Substantia nigra (tissue), 51 donors: ENCODE measurements at places on chromosomes 6 and 20.

DNA sequence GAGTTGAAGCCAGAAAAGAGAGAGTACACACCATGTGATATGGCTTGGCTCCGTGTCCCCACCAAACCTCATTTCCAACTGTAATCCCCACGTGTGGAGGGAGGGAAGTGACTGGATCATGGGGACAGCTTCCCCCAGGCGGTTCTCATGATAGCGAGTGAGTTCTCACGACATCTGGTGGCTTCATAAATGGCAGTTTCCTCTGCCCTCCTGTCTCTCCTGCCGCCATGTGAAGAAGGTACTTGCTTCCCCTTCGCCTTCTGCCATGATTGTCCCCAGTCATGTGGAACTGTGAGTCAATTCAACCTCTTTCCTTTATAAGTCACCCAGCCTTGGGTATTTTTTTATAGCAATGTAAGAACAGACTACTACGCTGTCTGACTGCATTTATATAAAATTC is 40.3 kb downstream of the TAF4 start:
- DNase-seq, result no peak

DNA sequence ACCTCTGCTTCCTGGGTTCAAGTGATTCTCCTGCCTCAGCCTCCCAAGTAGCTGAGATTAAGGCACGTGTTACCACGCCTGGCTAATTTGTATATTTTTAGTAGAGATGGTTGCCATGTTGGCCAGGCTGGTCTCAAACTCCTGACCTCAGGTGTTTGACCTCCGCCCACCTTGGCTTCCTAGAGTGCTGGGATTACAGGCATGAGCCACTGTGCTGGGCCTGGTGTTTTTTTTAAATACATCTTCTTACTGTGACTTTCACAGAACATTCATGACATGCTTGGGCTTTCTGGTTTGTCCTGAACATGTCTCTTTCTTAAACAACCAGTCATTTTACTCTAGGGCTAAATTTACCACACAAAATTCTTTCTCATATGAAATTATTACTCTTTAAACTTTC is 34.7 kb upstream of the FAM8A1 start:
- DNase-seq, result no peak

DNA sequence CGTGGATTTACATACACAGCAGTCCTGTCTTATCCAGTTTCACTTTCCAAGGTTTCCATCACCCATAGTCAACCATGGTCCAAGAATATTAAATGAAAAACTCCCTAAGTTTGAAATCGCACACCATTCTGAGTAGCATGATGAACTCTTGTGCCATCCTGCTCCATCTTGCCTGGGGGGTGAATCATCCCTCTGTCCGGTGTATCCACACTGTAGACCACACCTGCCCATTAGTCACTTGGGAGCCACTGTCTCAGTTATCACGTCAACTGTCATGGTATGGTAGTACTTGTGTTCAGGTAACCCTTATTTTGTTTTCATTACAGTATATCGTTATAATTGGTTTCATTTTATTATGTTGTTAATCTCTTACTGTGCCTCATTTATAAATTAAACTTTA is 38.5 kb downstream of the PTGIS start:
- DNase-seq, result no peak

DNA sequence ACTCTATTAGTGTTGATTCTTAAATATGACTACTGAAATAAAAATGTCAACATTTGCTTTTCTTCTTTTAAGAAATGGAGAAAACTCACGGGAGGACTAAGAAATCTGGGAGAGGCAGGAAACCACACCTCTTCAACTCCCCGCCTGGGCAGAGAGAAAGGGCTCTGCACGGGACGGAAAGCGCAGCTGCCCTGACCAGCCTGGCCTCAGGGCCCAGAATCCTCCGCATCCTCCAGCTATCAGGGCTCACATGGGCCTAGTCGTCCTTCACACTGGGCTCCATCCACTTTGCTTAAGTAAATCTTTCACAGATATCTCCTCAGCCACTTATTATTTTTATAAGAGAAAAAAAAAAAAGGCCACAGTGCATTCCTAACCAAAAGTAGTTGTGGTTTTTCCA is 215.1 kb downstream of the TBXT start:
- no peak for DNase-seq

GRCh38 chr6:33934731-33935270 is 131.0 kb upstream of the MLN start:
- no peak for DNase-seq

GRCh38 chr6:113104951-113105350 is 752.2 kb upstream of the MARCKS start:
- no peak for DNase-seq

DNA sequence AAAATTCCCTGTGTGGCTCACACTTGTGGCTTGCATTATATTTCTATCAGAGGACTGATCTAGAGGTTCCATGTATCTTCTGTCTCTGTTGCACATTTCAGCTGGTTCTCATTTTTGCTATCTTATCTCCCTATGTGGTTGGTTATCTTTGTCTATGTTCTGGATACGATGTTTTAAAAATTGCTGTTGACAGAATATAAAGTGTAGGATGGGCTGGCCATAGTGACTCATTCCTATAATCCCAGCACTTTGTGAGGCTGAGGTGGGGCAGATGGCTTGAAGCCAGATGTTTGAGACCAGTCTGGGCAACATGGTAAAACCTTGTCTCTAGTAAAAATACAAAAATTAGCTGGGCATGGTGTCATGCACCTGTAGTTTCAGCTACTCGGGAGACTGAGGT is 9.9 kb upstream of the ULBP3 start:
- DNase-seq, result no peak

DNA sequence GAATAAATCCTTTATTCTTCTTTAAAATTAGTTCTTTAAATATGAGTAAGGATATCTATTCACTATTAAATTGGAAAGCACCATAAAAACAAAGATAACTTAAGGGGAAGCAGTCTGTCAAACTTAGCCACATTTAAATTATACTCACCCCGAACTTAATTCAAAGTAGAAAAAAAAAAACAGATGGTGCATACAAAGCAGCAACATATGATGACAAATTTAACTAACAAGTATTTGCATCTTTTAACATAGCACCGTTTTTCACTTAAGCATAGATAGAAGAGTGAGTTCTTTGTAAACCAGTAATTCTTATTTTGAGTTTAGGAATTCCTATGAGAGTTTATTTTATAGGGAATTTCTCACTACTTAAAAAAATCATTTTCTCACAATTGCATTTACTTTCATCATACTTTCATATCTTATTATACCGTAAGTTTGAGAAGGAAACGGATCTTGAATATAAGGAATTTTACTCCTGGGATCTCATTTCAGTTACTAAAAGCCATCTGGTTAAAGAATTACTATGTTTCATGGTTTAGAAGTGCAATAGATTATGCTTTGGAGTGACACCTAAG is 828.2 kb upstream of the MAP3K7 start:
- no peak for DNase-seq

DNA sequence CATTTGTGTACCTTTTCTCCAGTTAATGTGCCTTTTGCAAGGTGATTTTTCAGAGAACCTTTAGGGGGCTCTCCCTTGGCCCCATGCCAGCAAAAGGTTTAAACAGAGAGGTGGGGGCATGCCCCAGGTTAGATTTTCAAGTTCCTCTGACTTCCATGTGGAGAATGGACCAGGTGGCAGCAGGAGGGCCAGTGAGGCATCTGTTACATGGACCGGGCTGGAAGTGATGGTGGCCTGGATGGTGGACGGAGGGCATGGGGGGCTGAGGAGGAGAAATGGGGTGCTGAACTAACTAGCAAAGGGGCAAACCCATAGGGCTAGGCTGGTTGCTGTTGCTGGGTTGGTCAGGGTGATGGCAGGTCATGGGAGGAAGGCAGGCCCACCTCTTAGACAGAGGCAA is 20.7 kb upstream of the BPI start:
- DNase-seq, result no peak

- no peak for DNase-seq
These were observed 22.7 kb upstream of the NUP153 start for GRCh38 chr6:17729223-17730077.

DNA sequence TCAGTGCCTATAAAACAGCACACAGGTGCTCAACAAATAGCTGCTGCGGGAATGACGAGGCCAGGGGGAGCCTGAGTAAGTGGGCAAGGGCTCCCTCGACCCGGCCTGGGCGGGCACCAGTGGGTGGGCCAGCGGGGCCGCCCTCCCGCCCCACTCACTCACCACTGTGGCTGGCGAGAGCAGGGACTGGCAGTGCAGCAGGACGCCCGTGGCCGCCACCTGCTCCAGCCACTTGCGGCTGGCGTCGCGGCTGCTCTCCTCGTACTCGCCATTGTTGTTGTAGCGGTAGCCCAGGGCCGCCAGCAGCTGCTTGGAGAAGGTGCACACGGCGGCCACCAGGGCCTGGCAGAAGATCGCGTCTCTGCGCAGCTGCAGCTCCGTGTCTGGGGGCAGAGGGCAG is 191.5 kb downstream of the PREX1 start:
- DNase-seq, result no peak

- DNase-seq, result no peak
These were observed 2.6 kb downstream of the B4GALT5 start for GRCh38 chr20:49710971-49711666.

GRCh38 chr6:48834706-48835105 is 628.3 kb downstream of the MMUT start:
- DNase-seq, result no peak

DNA sequence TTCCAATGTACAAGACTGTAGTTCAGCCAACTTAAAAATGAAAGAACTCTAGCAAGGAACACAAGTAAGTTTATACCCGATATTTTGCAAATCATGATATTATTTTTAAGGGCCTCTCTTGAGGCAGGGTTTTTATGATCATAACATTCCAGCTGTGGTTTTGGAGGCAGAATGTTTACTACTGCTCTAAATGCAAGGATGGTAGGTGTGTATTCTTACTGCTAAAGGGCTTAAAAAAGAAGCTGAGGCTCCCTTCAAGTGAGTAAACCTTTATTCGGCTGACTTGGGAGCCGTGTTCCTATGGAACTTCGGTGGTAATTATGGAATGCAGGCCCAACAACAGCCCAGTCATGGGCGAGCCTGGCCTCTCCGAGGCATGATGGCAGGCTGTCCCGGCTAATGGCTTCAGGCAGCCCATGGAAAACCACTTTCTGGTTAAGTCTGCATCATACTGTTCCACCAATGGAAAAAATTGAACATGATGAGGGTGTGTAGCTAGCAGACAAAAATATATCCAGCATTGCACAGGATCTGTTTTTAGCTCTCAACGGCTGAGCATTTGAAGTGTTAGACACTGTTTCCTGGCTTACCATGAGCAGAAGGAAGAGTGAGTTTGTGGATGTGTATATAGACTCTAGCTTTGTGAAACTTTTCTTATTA is 111.5 kb downstream of the TIAM2 start:
- DNase-seq, result no peak

- DNase-seq, result no peak
These were observed 7.6 kb upstream of the CCN2 start for GRCh38 chr6:131958542-131959470.

DNA sequence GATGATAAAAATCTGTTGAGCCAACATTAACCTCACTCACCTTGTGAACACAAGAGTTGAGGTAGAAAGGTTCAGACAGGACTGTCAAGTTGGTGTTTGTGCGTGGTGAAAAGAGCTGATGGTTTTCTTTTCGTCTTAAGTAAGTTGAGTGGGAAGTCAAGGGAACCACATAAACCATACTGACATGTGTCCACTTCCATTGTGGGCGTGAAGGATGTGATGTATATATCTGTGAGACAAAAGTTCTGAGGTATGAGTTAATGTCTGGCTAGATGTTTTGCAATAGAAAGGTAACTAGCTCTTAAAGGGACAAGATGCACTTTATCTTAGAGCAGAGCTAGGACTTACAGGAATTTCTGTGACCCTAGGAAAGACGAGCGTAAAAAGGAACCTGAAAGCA is 1272.1 kb upstream of the ADGRB3 start:
- no peak for DNase-seq

- DNase-seq, result no peak
These were observed 3.4 kb upstream of the BHLHE23 start for GRCh38 chr20:63009988-63010769.

DNA sequence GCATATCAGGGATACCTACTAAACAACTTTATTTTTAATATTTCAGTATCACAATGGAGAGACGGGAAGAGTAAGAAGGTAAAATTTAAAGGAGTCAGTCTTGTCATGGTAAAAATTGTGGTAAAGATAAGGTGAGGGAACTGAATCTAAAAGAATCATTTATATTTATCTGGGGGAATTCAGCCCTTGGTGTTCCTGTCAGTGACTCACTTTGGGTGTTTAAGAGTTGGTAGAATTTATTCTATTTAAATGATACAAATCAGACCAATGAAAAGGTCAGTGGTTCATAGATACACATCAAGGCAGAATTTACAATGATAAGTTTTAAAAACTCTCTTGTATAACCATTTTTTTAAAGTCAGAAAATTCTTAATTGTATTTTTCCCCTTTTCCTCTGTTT is 164.4 kb downstream of the CDKAL1 start:
- DNase-seq, result no peak

DNA sequence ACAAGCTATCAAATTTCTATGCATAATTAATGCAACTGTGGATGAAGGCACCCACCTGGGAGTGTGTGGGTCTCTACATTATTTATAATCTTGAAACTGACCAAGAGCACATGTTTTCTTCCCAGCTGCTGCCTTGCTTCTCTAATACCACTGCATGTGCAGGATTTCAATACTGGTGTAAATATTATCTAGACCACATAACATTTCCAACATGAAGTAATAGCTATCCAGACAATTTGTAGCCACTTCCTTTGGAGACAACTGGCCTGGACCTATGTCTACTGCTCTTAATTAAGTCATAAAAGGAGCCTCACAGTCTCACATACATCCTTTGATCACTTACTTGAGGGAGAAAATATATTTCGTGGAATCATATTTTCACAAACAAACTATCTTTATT is 180.7 kb downstream of the HIVEP2 start:
- no peak for DNase-seq

GRCh38 chr6:148358196-148358785 is 15.7 kb downstream of the SASH1 start:
- no peak for DNase-seq

DNA sequence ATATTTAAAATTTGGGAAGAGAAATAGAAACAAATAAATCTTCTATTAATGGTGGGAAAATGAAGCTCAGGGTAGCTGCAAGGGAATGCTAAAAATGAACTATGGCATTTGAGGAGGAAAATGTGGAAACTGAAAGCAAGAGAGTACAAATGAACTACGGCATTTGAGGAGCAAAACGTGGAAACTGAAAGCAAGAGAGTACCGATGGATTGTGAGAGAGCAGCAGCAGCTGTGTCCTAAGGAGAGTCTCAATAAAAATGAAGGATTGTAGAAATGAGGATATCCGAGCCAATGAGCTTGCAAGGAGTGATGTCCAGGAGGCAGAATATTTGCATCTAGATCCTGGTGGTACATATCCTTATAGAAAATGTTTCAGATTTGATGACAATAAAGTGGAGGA is 547.1 kb upstream of the ZNF337 start:
- DNase-seq, result no peak
